ENCODE measurements at places on chromosomes 12 and 14. TPM values are rescaled to one million over a fixed set of nuclear protein-coding genes. Genes with fewer than 3 reads are reported as not detected.

The DIO3 gene
- total RNA-seq, result not detected

The KLRG1 gene
- 2.7 TPM for total RNA-seq

The BIN2 gene
- total RNA-seq, result 46.3 TPM

The C14orf132 gene
- total RNA-seq, result 1.9 TPM

The OR6J1 gene
- not detected for total RNA-seq

The RPGRIP1 gene
- not detected for total RNA-seq

The KLHL33 gene
- 0.09 TPM for total RNA-seq

The SERPINA12 gene
- total RNA-seq, result not detected

The SALL2 gene
- 9.3 TPM for total RNA-seq

The GLT1D1 gene
- total RNA-seq, result 0.60 TPM

The GALNT6 gene
- total RNA-seq, result 8.8 TPM

The ART4 gene
- not detected for total RNA-seq

The BEGAIN gene
- 1.3 TPM for total RNA-seq

The RFX4 gene
- not detected for total RNA-seq

The TEX22 gene
- 2.0 TPM for total RNA-seq

The CIT gene
- total RNA-seq, result 147 TPM

The POTEM gene
- not detected for total RNA-seq

The LBHD2 gene
- not detected for total RNA-seq

The SMCO2 gene
- not detected for total RNA-seq

The AQP2 gene
- not detected for total RNA-seq

The ZDHHC22 gene
- not detected for total RNA-seq

The SPIC gene
- total RNA-seq, result not detected

The VRTN gene
- total RNA-seq, result not detected

The TAS2R8 gene
- total RNA-seq, result not detected

The IFNG-AS1 gene
- 1.9 TPM for total RNA-seq

The ERP29 gene
- 95.1 TPM for total RNA-seq

The KLRC2 gene
- 0.27 TPM for total RNA-seq

The M6PR gene
- 204 TPM for total RNA-seq

The RPL10L gene
- not detected for total RNA-seq

The CCDC196 gene
- not detected for total RNA-seq

The ITGB7 gene
- 71.4 TPM for total RNA-seq

The GZMB gene
- total RNA-seq, result 2,337 TPM

The KCNMB4 gene
- total RNA-seq, result 1.3 TPM

The TAS2R20 gene
- total RNA-seq, result 3.7 TPM

The PNP gene
- 241 TPM for total RNA-seq

The KLRF1 gene
- total RNA-seq, result not detected

The PTPRQ gene
- not detected for total RNA-seq

The ING4 gene
- total RNA-seq, result 24.3 TPM

The FITM1 gene
- total RNA-seq, result 2.2 TPM

The CD69 gene
- total RNA-seq, result 72.7 TPM

The TPPP2 gene
- total RNA-seq, result not detected

The LYZ gene
- 0.30 TPM for total RNA-seq

The KCNA5 gene
- not detected for total RNA-seq

The OTX2 gene
- not detected for total RNA-seq

The PMEL gene
- 1.2 TPM for total RNA-seq

Data from activated naive CD4-positive, alpha-beta T cell treated with anti-CD3 and anti-CD28 coated beads, Interleukin-2, amount 50 U/mL, for 72 hours (primary cell).